Hematopoietic multipotent progenitor cell treated with erythropoietin and hydrocortisone succinate and interleukin-3 and kit ligand, for 4 days (in vitro differentiated cells): ENCODE measurements at places on chromosomes 3 and 15.

GRCh38 chr15:50415752-50416404 lies 8.3 kb upstream of the USP8 start:
- peak; percentile 11 for DNase-seq

DNA sequence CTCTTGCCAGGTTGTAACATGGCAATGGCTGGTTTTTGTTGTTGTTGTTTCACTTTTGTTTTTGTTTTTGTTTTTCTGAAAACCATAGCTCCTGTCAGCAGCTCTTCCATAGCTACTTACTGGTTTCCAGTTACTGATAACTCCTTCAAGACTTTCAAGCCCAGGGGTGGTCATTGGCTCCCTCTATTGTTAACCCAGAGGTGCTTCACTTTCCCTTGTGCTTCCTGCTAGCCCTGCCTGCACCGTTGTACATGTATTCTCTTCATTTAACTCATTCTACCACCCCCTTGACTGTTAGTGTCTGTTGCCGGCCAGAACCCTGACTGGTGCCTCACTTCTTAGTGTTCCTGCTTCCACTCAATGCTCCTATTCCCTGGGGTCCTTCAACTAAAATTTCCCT lies 4.2 kb upstream of the TRAT1 start:
- DNase-seq, result peak; percentile 59

GRCh38 chr3:184694716-184695115 lies 17.1 kb downstream of the MAGEF1 start:
- DNase-seq, result no peak

- DNase-seq, result no peak
Observed at GRCh38 chr3:103385961-103386656, 951.3 kb downstream of the ZPLD1 start.

GRCh38 chr3:47288966-47289910 lies 6.5 kb downstream of the KLHL18 start:
- peak; percentile 39 for DNase-seq

GRCh38 chr3:23999012-23999641 lies 54.0 kb downstream of the NR1D2 start:
- DNase-seq, result peak; percentile 82

DNA sequence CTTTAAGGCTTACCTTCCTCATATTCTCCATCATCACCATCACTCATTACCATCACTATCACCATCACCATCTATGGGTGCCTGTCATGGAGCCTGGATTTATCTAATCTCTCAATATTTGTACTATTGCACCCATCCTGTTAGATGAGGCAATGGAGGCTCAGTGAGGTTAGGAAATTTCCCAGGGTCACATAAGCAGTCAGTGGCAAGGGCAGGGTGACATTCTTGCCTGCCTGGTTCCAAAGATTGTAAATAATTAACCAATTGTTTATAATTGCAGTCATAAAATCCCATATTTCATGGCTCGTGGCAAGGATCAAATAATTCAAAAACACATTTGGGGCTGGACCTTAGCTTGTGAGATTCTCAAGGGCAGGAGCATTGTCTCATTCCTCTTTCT lies 55.2 kb downstream of the MGLL start:
- DNase-seq, result no peak

DNA sequence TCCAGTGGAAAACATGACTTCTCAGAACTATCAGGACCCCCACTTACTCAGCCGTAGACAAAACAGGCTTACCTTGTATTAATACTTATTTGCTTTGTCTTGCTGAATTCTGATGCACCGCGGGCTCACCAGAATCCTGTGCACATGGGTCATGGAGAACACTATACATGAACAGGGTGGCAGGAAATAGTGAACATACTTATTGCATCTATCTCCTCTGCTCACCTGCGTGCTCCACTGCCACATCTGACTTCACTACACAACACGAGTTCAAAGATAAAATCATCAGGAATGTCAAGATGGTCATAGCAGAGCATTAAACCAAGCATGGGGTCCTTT lies 10.7 kb upstream of the MAPK6 start:
- no peak for DNase-seq

DNA sequence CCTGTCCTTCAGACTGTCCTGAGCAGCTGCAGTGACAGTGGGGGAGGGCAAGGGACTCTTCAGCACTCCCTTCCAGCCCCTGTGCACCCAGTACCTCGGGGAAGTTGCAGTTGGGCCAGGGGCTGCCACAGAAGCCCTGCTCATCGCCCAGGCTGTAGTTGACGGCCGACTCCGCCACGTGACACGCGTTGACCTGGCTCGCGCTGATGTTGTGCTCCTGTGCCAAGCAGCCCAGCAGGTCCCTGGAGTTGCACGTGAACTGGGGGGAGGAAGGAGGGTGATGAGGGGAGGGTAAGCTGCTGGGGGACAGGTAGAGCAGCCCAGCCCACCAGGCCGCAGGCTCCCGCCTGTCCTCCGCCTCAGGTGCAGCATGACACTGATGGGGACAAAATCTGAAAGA lies 101.2 kb downstream of the SEC22A start:
- no peak for DNase-seq

DNA sequence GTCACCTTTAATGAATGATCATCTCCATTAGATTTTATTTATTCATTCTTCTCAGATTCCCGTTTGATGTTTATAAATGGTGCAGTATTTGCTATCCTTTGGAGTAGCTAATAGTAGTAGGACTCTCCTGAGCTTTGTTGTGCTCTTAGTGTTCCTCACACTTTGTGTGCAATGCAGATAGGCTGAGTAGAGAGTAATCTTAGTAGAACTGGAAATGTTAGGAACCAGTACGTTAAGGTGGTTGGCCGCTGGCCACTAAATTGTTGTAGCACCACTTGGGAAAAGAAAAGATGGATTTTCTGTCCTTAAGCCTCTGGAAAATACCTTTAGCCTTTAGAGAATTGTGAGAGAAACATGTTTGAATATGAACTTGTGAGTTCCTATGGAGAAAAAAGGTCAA lies 19.9 kb upstream of the EBLN2 start:
- DNase-seq, result no peak

DNA sequence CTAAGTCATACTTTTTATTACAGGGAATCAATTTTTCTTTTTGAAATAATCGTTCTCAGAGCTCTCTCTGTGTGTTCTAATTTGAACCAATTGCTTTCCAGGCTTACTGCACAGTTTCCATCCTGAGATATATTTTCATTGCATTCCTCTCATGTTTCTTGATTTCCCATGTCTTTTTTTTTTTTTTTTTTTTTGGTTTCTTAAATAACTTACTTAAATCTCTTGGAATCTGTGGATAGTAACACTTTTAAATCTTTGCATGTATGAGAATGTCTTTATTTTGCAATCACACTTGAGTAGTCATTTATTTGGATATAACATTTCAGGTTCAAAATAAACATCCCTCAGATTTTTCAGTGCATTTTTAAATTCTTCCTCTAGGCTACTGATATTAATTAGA lies 14.5 kb upstream of the ABTB1 start:
- no peak for DNase-seq

- DNase-seq, result peak; percentile 57
Observed at GRCh38 chr3:66997560-66998112, 471 bp upstream of the KBTBD8 start.

DNA sequence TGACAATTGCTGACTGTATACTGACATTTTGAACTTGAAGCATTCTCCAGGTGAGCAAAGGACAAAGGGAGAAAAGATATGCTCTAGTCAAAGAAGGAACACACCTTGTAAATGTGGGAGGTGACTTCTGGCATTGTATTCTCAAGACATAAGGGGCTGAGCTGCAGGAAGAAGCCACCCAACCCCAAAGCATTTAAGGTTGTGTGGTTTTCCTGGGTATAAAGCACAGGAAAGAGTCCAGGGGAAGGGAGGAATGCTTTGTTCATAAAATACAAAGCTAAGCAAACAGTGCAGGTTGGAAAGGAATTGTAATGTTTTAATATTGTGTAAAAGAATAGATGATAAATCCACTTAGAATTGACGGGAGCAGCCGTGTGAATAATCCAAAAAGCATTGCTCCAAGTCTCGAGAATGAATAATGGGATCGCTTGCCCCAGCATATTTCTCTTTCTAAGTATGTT lies 102.4 kb upstream of the LRIG1 start:
- DNase-seq, result no peak

DNA sequence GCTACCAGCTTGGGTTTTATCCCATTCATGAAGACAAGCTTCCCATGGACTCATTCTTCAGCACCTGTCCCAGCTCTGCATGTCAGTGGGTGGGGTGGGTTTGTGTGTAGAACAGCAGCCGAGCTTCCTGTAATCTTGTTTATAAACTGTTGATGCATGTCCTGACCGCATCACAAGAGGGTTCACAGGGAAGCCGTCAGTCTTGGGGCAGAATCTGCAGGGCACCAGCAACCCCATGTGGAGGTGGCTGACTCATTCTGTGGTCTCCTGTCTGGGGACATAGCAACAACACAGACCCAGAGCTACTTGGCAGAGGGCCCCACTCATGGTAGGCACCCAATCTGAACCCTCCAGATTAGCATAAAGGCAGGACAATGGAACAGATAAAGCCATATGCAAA lies 35.6 kb downstream of the DAPK2 start:
- peak; percentile 99 for DNase-seq

GRCh38 chr3:103169289-103169688 lies 734.5 kb downstream of the ZPLD1 start:
- peak; percentile 27 for DNase-seq

DNA sequence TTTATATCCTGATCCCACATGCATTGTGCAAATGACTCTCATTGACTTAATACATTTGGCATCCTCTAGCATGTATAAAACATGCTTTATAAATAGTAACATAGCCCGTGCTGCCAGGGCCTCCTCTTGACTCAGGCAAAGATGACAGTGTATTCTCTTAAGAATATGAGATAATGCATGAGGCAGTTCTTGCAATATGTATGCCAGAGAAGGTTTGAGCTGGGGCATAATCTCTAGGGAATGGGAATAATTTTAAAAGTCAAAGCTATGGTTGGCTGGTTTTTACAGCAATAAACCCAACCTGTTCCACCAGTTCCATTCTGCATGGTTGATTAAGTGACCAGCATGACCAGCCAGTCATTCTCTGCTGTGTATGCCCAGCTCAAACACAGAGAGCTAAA lies 179.0 kb upstream of the PFN2 start:
- no peak for DNase-seq

- DNase-seq, result no peak
Observed at GRCh38 chr3:150317469-150317868, 90.6 kb upstream of the TSC22D2 start.

DNA sequence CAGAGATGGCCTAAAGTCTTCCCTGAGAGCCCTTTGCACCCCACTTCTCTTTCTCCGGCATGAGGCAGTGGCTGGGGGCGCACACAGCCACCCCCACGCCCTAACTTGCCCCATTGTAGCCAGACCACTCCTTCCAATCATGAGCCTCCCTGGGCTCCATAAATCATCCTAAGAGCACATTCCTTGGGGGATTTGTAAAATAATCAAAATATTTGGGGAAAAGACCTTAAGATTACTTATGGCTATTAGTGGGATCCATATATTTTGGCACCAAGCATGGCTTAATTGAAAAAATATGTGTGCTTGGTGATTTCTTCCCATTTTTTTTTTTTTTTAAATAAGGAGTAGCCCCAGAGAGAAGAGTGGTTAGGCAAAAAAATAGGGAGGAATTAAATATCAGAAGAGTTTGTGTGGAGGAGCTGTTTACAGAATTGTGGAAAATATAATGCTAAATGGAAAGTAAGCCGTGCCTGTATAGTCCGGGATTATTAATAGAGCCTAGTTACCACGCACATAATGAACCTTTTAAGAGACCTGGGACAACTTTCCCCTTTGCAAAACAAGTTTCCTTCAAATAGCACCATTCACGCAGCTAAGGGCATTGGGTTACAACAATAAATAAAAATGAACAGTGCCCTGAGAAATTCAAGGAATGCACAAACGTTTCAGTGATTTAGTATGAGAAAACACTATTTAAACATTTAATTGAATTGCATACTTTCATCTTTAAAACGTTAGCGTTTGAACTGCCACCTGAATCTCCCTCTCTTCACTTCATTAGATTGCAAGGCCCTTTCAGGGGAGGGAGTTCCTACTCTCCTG lies 46.1 kb downstream of the SMAD6 start:
- DNase-seq, result no peak

GRCh38 chr3:45236964-45237363 lies 10.9 kb upstream of the TMEM158 start:
- DNase-seq, result no peak

- no peak for DNase-seq
Observed at GRCh38 chr15:94487635-94488034, 256.3 kb downstream of the MCTP2 start.

DNA sequence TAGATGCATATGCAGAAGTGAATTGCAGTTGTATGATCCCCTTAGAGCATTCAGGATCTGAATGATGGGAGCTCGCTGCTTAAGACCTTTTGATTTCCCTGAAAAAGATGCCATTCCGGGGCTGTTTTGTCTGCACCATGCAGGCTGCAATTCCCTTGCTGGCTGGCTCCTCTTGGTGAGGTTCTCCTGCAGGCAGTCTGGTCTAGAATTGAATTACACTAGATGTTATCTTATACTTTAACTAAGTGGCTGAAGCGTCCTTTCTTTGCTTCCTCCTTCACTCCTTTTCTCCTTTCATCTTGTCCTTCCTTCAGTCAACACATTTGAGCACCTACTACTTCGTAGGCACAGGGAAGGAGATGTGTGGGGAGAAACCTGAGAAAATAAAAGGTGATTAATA lies 18.6 kb upstream of the MYZAP start:
- DNase-seq, result no peak

GRCh38 chr3:146035366-146035765 lies 125.6 kb downstream of the PLOD2 start:
- no peak for DNase-seq

GRCh38 chr3:5194801-5195509 lies 7.4 kb downstream of the EDEM1 start:
- DNase-seq, result peak; percentile 78
